Mesenteric fat pad (tissue), 1 donor: ENCODE measurements at places on chromosomes 13 and 19. TPM values are rescaled to one million over a fixed set of nuclear protein-coding genes. Genes with fewer than 3 reads are reported as not detected.

The AKT2 gene
- 189 TPM for total RNA-seq

The PLVAP gene
- total RNA-seq, result 293 TPM

The KLK11 gene
- total RNA-seq, result not detected

The PGLYRP2 gene
- total RNA-seq, result not detected

The PEG3 gene
- 13.2 TPM for total RNA-seq

The TMEM272 gene
- 0.32 TPM for total RNA-seq

The ZNF772 gene
- 7.6 TPM for total RNA-seq

The PSG7 gene
- total RNA-seq, result not detected

The MAST1 gene
- 0.90 TPM for total RNA-seq

The ZNF260 gene
- 7.2 TPM for total RNA-seq

The IFNL1 gene
- total RNA-seq, result not detected

The CNFN gene
- total RNA-seq, result 2.2 TPM

The SOX1 gene
- not detected for total RNA-seq

The ZNF112 gene
- total RNA-seq, result 2.5 TPM

The SPINT2 gene
- total RNA-seq, result 13.8 TPM

The KLK14 gene
- not detected for total RNA-seq

The TBXA2R gene
- total RNA-seq, result 5.4 TPM

The ZNF574 gene
- total RNA-seq, result 8.9 TPM

The ZSCAN4 gene
- total RNA-seq, result not detected

The SHISA2 gene
- 1.1 TPM for total RNA-seq

The LPAR2 gene
- 5.8 TPM for total RNA-seq

The MISP gene
- 0.67 TPM for total RNA-seq

The LILRA2 gene
- 10.0 TPM for total RNA-seq

The KISS1R gene
- not detected for total RNA-seq

The CGB2 gene
- total RNA-seq, result not detected

The HOOK2 gene
- 57.7 TPM for total RNA-seq

The PINLYP gene
- 2.2 TPM for total RNA-seq

The ZNF302 gene
- total RNA-seq, result 16.0 TPM

The NKPD1 gene
- not detected for total RNA-seq

The RGL3 gene
- 18.8 TPM for total RNA-seq

The DOCK6 gene
- 119 TPM for total RNA-seq

The GET3 gene
- 57.6 TPM for total RNA-seq

The MIA gene
- total RNA-seq, result not detected

The PRR19 gene
- not detected for total RNA-seq

The ZSCAN1 gene
- total RNA-seq, result not detected

The LILRB4 gene
- 14.2 TPM for total RNA-seq

The MTUS2 gene
- not detected for total RNA-seq

The ZNF253 gene
- 6.5 TPM for total RNA-seq

The ITGBL1 gene
- 5.1 TPM for total RNA-seq

The ZNF296 gene
- 0.61 TPM for total RNA-seq

The OR7C1 gene
- total RNA-seq, result not detected

The CEACAM7 gene
- total RNA-seq, result not detected

The KLHL1 gene
- not detected for total RNA-seq

The NLRP11 gene
- not detected for total RNA-seq

The C5AR2 gene
- 13.9 TPM for total RNA-seq

The FFAR1 gene
- not detected for total RNA-seq

The TTC9B gene
- total RNA-seq, result not detected

The ZNF540 gene
- 1.8 TPM for total RNA-seq
